ENCODE measurements at places on chromosomes 4 and X.
A peak's percentile ranks its signal among the peaks of the same experiment; 100 is the strongest.

GRCh38 chr4:184282895-184283654, 65.4 kb upstream of the ENPP6 start:
- no peak for DNase-seq

DNA sequence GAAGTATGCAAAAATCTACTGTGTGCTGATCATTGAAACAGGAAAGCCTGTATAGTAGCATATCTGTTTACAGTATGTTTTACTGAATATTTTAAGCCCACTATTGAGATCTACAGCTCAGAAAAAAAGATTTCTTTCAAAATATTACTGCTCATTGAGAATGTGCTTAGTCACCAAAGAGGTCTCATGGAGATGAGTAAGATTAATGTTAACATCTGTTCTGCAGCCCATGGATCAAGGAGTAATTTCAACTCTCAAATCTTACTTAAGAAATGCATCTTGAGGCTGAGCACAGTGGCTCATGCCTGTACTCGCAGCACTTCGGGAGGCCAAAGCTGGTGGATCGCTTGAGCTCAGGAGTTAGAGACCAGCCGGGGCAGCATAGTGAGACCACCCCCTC, 3.3 kb downstream of the RNF4 start:
- DNase-seq = no peak

DNA sequence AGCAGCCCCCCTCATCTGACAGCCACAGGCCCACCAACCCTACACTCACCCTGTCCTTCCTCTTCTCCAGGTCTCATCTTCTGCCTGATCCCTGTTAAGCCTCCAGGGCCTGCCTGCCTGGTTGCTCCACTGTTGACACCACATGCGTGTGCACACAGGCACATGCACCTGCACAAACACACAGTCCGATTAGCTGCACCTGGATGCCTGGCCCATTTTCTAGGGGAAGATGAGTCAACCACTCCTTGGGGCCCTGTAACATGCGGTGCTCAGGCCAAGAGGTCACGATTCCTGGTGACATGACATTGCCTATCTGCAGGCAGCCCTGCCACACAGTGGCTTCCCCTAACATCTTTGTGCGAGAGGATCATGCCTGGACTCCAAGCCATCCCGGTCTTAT, 498.4 kb downstream of the BCOR start:
- DNase-seq = no peak

GRCh38 chrX:112190646-112191045, 108.1 kb upstream of the TRPC5 start:
- no peak for DNase-seq

GRCh38 chr4:88813013-88813412, 115.4 kb upstream of the NAP1L5 start:
- no peak for DNase-seq

DNA sequence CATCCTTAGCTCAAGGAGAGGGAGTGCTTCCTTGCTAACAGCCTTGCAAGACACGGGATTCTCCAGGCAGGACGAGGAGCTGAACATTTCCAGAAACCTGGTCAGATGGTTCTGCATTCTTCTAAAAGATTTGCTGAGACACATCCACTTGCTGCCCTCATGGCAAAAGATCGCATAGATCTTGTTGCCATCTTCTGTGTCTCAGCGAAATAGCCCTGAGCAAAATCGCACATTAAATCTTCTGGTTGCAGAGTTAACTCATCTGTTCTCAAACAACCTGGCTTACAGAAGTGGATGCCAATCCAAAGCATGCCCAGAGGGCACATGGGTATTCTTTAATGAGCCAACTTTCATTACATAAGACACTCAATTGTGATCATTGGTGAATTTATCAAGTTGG, 167.5 kb downstream of the PRKX start:
- no peak for DNase-seq

DNA sequence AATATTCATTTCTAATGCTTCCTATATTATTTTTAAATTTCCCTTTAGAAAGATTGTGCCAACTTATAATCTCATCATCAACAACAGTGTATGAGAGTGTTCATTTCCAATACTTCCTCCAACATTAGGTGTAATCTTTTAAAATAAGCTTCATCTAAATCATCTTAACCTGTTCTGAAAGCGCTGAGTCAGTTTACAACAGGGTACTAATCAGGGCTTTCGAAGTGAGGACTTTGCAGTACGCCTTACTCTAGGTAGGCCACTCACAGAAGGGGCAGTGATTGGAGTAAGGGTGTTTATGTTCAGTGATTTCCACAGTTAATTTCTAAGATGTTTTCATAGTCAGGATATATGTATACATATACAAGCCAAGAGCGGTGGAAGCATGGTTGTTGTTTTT, 87.9 kb downstream of the FRAS1 start:
- DNase-seq = no peak

DNA sequence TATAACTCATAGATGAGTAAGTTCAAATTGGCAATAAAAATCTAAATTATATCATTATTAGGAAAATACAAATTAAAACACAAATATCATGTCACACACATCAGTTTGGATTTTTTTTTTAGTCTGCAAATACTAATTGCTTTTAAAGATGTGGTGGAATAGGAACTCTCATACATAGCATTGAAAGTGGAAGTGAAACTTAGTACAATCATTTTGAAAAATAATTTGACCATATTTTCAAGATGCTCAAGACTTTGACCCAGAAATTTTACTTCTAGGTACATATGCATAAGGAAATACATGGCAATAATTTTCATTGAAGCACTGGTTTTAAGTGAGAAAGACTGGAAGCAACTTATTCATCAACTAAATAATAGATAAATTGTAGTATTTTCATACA, 147.5 kb upstream of the SMIM31 start:
- DNase-seq = no peak

DNA sequence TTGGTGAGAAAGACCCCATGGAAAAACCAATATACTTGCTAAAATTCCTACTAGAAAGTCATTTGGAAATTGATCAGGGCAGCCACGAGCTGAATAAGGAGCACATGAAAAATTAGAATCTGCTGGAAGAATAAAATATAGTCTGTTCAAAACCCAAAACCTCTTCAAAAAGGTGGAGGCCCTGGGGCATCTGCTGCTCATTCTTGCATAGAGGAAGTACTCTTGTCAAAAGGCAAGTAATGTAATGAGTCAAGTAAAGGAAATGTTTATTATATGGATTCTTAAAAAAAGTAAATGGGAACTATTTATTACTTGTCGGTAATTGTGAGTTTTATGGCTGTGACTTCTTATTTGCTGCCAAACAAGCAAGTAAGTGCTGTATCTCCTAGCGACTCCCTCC, 109.5 kb downstream of the GK start:
- no peak for DNase-seq

GRCh38 chr4:182835006-182835740, 82.0 kb downstream of the DCTD start:
- no peak for DNase-seq

- DNase-seq = no peak
Measured at GRCh38 chr4:27787195-27787594, 926.6 kb downstream of the STIM2 start.

DNA sequence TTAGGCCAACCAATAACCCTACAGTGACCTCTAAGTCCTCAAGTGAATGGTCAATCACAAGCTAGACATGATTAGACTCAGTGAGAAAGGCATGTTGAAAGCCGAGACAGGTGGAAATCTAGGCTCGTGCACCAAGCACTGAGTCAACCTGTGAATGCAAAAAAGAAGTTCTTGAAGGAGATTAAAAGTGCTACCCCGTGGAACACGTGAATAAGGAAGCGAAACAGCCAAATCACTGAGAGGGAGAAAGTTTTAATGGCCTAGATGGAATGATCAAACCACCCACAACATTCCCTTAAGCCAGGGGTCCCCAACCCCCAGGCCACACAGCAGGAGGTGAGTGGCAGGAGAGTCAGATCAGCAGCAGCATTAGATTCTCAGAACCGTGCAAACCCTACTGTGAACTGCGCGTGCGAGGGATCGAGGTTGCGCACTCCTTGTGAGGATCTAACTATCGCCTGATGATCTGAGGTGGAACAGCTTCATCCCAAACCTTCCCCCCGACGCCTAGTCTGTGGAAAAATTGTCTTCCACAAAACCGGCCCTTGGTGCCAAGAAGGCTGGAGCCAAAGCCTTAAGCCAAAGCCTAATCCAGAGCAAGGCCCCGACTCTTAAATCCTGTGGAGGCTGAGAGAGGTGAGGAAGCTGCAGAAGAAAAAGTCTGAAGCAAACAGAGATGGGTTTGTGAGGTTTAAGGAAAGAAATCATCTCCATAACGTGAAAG, 19.5 kb upstream of the PDE6B start:
- no peak for DNase-seq

GRCh38 chr4:165872461-165873297, at the start of gene TLL1:
TSS of gene TLL1 (plus strand) at chr4:165873237. CDS start at chr4:165873905, 668 bp downstream.
- no peak for DNase-seq

- peak; percentile 13 for DNase-seq
Measured at GRCh38 chr4:13498469-13498868, 14.3 kb upstream of the RAB28 start.

- no peak for DNase-seq
Measured at GRCh38 chr4:114998316-114998715, 115.1 kb downstream of the NDST4 start.
